ENCODE measurements at places on chromosomes 7 and 10.

- no peak for DNase-seq
These were observed 31.2 kb upstream of the PLEKHA1 start for GRCh38 chr10:122343135-122343800.

DNA sequence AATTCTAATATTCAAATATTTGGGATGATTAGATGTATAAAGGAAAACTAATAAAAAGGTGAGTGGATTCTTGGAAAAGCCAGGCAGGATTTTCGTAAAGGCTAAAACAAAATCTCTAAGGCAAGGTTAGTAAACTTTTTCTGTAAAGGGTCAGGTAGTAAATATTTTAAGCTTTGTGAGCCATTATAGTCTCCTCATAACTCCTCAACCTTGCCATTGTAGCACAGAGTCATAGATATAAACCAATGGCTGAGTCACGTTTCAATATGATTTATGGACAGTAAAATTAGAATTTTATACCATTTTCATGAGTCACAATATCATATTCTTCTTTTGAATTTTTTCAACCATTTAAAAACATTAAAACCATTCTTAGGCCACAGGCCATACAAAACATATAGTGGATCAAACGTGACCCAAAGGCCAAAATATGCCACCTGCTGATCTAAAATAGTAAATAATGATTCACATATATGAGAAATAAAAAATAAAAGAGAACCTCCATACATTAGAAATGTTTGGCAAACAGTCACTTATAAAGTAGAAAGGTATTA is 651.8 kb upstream of the LRRTM3 start:
- DNase-seq, result no peak

DNA sequence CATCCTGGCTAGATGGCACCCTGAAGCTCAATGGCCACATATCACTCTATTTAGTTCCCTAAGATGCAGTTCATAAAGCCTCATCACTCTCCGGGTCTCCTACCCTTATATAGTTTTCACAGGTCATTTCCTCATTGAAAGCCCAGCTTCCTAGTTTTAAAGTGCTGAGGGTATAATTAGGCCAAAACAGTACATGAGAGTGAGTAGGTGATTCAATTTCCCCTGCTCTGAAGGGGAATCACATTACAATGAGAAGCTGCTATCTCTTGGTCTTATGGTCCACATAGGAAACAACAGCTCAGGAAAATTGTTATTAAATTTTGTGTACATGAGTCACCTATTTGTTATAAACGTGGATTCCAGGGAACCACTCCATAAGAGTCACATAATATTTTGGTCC is 162.0 kb downstream of the SEMA3E start:
- DNase-seq, result no peak

DNA sequence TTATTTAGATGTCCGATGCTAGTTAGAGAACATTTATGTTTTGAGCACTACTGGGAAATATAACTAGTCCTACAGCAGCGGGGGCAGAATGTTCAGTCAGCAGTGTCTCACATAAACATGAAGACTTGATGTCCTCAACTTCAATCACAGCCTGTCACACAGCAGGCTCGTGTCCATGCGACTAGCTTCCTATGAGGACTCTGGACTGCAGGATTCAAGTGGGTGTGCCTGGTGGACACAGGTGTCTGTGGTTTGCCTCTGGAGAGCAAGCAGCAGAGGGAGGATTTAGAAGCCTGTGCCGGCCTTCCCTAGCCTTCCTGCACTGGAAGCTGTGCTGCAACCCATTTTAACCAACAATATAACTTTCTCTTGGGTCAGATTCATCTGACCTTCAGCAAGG is 30.0 kb upstream of the LANCL2 start:
- DNase-seq, result no peak

DNA sequence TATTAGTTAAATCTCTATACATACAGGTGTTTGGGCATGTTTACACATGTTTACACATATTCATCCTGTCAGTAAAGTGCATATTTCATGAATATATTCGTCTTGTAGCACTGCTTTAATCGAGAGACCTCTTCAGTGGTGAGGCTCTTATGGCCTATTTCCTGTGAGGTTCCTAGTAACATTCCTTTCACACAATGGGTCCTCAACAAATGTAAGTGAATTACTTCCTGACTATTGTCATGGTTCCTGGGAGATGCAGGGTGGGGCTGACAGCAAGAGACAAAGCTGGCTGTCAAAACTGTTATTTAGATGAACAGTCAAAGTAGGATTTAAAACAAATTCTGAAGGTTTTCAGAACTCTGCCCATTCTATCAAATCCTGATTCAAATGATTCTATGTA is 12.4 kb upstream of the SEMA3A start:
- no peak for DNase-seq

GRCh38 chr7:15977663-15978062 is 291.2 kb upstream of the MEOX2 start:
- no peak for DNase-seq

DNA sequence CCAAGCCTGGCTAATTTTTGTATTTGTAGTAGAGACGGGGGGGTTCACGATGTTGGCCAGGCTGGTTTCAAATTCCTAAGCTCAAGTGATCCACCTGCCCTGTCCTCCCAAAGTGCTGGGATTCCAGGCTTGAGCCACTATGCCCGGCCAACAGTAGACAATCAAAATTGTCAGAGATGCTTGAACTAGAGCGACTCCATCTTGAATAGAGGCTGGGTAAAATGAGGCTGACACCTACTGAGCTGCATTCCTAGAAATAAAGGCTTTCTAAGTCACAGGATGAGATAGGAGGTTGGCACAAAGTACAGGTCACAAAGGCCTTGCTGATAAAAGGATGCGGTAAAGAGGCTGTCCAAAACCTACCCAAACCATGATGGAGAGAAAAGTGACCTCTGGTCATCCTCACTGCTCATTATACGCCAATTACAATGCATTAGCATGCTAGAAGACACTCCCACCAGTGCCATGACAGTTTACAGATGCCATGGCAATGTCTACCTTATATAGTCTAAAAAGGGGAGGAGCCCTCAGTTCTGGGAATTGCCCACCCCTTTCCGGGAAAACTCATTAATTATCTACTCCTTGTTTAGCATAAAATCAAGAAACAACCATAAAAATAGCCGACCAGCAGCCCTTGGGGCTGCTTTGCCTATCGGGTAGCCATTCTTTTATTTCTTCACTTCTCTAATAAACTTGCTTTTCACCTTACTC is 134.5 kb downstream of the BAMBI start:
- DNase-seq, result no peak
